ENCODE measurements at places on chromosomes 7 and 10.

- no peak for DNase-seq
Observed at GRCh38 chr10:58475322-58476277, 37.1 kb upstream of the BICC1 start.

- DNase-seq = no peak
Observed at GRCh38 chr10:77028042-77028441, 609.6 kb downstream of the KCNMA1 start.

GRCh38 chr10:59970396-59971368 lies 64.3 kb upstream of the CCDC6 start:
- no peak for DNase-seq

DNA sequence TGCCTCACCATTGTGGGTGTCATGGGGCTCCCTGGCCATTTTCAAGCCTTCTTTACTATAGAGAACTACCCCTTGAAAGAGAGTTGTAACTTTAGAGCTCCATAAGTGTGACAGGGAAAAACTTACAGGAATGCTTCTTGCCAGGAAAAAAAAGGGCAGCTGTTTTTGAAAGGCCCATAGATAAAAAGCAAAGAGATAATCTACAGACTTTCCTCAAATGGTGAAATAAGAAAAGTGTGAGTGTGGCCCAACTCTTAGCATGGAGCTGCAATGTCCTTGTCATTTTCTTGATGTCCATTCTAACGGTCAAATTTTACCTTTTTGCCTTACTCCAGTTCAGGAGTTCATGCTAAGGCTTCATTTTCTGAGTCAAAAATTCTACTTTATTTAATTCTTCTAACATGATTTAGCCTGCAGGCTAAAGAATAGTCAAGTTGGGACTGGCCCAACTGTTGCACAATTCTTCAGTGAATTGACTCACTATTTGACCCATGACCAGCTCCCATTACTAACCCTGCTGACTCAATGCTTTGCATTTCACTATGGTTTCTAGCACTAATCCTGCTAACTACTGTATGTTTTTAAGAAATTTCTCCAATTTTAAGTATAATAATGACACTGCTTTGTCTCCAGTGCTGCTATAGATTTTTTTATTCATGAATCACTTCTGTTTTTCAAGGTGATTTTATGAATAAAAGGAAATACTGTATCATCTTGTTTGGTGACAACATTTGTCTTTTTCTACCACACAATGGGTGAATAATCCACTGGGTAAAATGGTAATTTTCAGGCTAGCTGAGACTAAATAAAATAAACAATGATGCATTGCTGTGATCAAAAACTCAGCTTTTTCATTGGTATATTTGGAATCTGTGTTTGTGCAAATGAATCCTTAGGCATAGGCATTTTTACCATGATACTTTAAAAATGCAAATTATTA lies 41.4 kb upstream of the SGCE start:
- DNase-seq = peak; percentile 73

- DNase-seq = no peak
Observed at GRCh38 chr10:125166658-125167057, 6.3 kb upstream of the CTBP2 start.

GRCh38 chr7:80677629-80678028 lies 39.2 kb downstream of the CD36 start:
- DNase-seq = no peak
